ENCODE measurements at places on chromosomes 7 and 10.

DNA sequence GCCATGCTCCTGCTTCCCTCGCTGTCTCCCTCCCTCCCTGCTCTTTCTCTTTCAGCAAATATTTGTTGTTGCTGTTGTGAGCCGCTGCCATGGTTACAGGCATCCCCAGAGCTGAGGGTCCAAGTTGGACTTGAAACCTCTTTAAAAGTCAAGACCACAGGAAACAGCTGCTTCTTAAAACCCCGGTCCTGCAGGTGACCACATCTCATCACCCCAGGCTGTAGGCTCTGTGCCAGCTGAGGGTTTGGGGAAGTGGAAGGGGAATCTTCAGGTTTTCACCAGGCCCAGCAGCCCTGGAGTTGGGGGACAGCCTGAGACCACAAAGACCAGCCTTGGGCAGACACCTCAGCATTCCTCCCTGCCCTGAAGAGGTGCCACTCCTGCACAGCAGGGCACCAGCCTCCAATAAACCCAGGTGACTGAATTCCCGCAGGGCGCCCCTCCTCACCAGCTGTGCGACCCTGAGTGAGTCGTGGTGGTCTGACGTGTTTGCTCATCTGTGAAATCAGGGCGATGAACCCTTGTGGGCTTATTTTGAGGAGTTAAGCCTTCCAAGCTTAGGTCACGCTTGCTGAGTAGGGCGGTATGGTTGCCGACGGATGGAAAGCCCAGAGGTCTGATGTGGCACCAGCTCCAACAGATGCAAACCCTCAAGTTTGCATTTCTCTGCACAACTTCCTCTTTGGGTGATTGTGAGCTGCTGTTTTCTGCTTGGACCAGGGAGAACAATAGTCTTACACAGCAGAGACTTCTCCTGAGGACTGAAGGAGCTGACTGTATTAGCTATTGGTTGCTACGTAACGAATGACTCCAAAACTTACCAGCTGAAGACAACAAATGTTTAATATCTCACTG is 24.8 kb downstream of the NPTX2 start:
- DNase-seq: no peak

- no peak for DNase-seq
These were observed 252.5 kb downstream of the TNS3 start for GRCh38 chr7:47329320-47329926.

- DNase-seq: no peak
These were observed 351.9 kb upstream of the NPVF start for GRCh38 chr7:25580141-25580540.

DNA sequence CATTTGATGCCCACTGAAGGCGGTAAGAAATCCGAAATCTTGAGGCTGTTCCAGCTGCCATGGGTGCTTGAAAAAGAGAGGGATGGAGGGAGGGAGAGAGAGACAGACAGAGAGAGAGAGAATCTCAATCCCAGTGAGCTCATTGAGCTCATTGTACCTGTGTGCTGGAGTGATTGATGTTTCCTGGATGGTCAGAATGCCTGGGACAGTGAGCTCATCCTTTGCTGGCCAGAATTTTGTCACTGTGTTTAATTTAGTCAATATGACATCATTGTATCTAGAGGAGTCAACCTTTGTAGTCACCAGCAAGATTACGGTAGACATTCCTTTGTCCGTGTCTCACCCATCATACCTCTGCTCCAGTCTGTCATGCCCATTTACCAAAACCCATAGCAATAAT is 625.4 kb upstream of the POM121L12 start:
- no peak for DNase-seq

DNA sequence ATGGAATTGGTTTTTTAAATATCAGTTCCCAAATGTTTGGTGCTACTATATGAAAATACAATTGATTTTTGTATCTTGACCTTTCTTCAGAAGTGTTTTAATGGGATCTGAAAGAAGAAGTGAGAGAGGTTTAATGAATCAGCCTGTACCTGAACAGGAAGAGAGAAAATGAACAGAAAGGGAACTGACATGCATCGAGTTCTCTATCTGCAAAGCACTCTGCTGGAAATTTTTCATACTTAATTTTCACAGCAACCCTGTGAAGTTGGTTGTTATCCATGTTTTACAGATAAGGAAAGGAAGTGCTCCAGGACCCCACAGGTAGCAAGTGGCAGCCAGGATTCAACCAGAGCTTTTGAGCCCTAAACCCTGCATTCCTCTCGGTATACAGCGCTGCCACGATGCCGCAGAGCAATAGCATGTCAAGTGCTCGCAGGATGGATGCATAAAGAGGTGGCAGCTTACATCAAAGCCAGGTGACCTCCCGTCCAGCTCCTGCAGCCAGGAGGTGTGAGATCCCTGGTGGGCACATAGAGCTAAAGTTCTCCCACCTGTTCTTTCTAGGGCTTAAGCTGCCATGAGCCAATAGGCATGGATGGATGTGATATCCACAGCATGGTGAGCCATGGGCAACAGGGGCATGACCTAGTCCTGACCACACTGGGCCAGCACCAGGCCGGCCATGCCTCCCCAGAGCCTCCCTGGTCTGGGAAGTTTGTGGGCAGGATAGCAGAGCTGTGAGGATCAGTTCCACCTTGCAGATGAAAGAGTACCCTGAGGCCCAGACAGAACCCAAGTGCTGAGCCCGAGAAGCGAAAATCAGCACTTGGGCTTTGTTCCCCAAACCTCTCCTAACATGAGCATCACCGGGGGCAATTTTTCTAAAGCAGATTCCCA is 57.2 kb downstream of the CALML3 start:
- DNase-seq: no peak

GRCh38 chr7:26356229-26356628 is 64.6 kb downstream of the SNX10 start:
- DNase-seq: no peak

- no peak for DNase-seq
These were observed 97.9 kb upstream of the STEAP1B start for GRCh38 chr7:22597844-22598243.

GRCh38 chr7:6164491-6164890 is 107.9 kb downstream of the CYTH3 start:
- DNase-seq: no peak

- no peak for DNase-seq
These were observed 269.4 kb downstream of the DNAJB9 start for GRCh38 chr7:108839076-108839475.

GRCh38 chr10:21099291-21100062 is 202.4 kb upstream of the NEBL start:
- DNase-seq: no peak

DNA sequence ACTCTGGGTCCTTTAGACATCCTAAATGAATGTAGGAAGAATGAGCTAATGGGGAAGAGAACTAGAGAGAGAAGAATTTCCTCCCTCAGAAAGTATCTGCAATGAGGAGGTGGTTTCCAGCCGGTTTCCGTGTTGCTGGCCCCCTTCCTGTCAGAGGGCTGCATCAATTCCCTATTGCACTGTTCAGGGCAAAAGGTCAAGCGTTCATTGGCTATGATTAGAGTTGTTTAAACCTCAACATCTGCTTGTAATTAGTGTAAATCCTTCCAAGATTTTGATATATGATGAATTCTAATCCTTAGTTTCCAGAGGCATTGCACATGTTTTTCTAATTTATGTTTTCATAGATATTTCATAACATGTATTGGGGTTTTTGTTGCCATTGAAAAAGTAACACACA is 107.3 kb upstream of the SGCE start:
- DNase-seq: no peak

All from activated T-cell treated with anti-CD3 and anti-CD28 coated beads for 1 hour (primary cell).